ENCODE measurements at places on chromosomes 12 and 14.

DNA sequence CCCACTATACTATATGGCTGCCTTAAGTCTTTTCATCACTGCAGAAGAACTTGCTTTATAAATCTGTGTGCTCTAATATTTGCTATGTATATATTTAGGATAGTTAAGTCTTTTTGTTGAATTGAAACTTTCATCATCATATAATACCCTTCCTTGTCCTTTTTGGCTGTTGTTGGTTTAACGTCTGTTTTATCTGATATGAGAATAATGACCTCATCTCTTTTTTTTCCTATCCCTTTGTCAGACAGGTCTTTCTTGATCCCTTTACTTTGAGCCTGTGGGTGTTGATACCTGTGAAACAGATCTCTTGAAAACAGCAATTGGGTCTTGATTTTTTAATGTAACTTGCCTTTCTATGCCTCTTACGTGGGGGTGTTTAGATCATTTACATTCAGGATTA is 316.3 kb downstream of the TMTC2 start:
- H3K27ac ChIP-seq, result no peak overlapping the region
- no peak for DNase-seq
- no peak overlapping the region for H3K4me3 ChIP-seq
- 0 out of 2 replicates have a peak, but pooled peaks cover 2% of the 10 kb centered on the region for H3K36me3 ChIP-seq
- H3K27me3 ChIP-seq, result no peaks in the 10 kb centered on the region

GRCh38 chr14:104142946-104143470 is 4.6 kb downstream of the KIF26A start:
- no peak overlapping the region for H3K4me3 ChIP-seq
- DNase-seq, result no peak
- peaks cover 13% of the 10 kb centered on the region for H3K4me1 ChIP-seq
- H3K27ac ChIP-seq, result no peak overlapping the region
- H3K27me3 ChIP-seq, result peaks cover 4% of the 10 kb centered on the region

DNA sequence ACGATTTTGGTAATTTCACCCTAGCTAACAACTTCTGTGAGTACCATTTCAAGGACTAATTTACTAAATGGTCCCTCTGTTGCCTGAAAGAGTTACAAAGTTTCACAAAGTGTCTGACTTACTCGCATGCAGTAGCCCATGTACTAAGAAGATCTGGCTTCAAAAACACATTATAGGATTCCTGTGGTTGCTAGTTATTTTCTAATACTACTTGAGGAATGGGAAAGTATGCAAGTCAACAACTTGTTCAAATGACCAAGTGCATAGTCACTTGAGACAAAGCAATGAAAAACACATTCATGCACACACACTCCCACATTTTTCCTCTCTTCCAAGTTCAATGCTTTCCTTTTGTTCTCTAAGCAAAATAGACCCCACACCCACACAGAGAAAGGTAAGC is 219.7 kb upstream of the TMPO start:
- no peak for DNase-seq
- H3K27me3 ChIP-seq, result no peaks in the 10 kb centered on the region
- H3K4me1 ChIP-seq, result 0 out of 2 replicates have a peak, but pooled peaks cover 6% of the 10 kb centered on the region
- no peak overlapping the region for H3K4me3 ChIP-seq
- H3K27ac ChIP-seq, result no peak overlapping the region

DNA sequence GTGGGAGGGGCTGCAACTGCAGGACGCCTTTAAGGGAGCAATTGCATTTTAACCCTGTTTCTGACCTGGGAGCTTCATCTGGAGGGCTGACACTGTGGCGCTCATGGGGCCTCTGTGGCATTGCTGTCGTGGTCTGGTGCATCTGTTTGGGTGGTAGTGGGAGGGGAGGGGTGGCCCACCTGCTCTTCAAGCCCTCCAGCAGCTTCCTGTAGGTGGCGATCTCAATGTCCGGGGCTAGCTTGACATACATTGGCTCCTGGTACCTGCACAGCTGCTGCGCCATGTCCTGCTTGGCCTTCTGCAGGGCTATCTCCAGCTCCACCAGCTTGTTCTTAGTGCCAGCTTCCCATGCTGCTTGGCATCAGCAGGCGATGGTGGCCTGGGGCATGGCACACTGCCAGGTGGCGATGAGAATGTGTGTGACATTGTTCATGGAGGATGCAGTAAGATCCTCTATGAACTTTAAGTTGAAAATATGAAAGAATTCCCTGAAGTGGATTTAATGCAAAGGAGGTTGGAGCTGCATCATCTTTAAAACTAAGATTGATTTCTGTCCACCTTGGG is 7.7 kb upstream of the KRT82 start:
- H3K36me3 ChIP-seq, result no peaks in the 10 kb centered on the region
- H3K27ac ChIP-seq, result no peak overlapping the region
- no peak overlapping the region for H3K4me3 ChIP-seq
- peak; percentile 56 for DNase-seq

All from GM23338 (cell line).